Left forelimb (tissue), 1 donor: ENCODE measurements at places on chromosomes 12 and 14.

DNA sequence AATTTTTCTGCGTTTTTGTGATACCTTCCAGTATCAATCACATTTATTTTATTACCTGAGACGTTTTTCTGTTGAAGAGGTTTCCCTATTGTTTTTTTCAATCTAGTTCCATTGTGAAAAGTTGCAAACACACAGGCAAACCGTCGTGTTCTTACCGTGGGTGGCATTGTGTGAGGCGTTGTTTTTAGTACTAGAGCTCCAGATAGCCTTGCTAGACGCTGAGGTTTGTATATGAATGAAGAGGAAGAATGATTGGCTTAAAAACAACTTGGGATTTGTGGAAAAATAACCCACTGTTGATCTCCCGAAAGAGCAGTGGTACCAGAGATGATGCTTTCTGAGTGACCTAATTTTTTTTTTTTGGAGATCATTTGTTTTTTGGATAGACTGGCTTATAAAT, 1.0 kb downstream of the SOCS4 start:
- DNase-seq = no peak

DNA sequence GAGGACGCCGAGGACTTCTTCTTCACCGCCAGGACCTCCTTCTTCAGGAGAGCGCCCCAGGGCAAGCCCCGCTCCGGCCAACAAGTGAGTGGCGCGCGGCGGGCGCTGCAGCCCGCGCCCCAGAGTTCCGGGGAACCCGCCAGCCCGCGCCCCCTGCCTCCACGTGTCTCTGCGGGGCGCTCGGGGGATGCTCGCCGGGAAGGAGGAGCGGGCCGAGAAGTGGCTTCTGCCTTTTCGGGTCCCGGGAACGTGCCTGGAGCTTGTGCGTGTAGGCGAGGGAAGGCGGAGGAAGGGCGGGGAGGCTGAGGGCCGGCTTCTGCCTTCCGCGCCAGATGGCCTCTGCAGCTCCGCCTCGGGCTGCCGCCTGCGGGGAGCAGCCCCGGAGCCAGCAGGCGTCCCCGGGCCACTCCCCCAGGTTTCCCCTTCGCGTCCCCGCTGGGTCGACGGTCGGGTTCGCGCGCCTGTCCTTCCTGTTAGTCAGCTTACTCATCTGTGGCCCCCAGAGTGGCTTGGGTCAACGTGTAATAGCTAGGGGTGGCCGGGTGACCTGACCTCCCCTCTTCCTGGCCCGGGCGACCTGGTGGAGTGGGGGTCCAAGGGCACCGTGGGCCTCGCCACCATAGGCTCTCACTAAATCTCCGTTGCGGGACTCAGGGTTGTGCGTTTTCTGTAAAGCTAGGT, 505 bp downstream of the RASSF3 start:
- peak; percentile 79 for DNase-seq

DNA sequence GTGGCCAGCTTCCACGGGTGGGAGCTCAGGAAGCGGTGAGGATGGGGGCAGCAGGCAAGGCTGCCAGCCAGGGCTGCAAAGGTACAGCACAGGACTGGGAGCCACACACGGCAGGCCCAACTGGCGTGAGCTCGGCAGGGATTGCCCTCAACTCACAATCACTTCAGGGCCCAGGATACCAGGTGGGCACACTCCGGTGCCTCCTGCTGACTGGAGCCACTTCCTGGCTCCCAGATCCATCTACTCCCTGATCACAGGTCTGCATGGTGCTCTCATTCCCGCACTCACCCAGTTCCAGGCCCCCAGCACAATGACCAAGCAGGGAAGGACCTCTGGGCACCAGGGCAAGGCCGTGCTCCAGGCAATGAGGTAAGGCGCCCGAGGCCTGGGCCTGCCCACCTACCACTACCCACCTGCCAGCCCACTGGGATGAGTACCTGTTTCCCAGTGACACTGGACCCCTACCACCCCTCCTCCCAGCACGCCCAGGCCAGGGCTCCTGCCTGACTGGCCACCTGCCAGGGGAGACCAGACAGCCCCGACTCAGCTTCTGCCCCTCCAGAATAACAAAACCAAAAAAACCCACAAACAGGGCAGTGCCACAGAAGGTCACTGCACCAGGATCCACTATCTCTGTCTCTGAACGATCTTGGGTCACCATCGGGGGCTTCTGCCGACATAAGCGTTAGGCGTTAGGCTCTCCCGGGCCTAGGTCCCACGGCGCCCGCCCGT, 1.8 kb downstream of the JAG2 start:
- DNase-seq = no peak

- no peak for DNase-seq
Observed at GRCh38 chr14:57657487-57657886, 163.8 kb upstream of the CCDC198 start.

DNA sequence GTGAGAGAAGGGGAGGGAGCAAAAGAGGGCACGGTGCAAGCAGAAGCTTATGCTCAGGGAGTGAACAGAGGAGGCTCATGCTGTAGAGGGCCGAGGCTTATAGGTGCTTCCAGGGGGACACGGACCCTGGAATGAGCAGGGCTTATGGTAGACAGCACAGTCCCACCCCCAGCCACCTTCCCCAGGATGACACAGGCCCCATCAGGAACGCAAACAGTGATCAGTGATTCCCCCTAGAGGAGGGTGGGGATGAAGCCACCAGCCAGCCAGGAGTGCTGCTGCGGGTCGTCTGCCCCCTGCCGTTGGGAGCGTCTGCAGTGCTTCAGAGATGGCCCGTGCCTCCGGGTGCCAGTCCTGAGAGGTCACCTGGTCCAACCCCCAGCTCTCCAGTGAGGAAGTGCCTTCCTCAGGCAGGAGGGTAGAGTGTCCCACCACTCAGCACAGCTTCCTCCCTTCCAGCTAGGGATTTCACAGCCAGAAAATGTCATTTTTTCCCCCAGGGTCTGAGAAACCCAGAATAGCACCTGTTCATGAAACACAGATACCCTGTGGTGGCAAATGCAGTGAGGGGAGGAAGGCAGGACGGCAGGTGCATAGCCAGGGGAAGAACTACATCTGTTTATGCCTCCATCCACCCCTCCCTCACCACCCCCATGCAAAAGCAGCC, 60.7 kb downstream of the SLC6A12 start:
- no peak for DNase-seq

- DNase-seq = no peak
Observed at GRCh38 chr12:50661300-50662115, 102.4 kb upstream of the ATF1 start.

- DNase-seq = no peak
Observed at GRCh38 chr14:23023022-23023794, 11.5 kb downstream of the PSMB5 start.
